Endodermal cell (in vitro differentiated cells): ENCODE measurements at places on chromosomes 1 and 21. TPM values are rescaled to one million over a fixed set of nuclear protein-coding genes. Genes with fewer than 3 reads are reported as not detected.

DNA sequence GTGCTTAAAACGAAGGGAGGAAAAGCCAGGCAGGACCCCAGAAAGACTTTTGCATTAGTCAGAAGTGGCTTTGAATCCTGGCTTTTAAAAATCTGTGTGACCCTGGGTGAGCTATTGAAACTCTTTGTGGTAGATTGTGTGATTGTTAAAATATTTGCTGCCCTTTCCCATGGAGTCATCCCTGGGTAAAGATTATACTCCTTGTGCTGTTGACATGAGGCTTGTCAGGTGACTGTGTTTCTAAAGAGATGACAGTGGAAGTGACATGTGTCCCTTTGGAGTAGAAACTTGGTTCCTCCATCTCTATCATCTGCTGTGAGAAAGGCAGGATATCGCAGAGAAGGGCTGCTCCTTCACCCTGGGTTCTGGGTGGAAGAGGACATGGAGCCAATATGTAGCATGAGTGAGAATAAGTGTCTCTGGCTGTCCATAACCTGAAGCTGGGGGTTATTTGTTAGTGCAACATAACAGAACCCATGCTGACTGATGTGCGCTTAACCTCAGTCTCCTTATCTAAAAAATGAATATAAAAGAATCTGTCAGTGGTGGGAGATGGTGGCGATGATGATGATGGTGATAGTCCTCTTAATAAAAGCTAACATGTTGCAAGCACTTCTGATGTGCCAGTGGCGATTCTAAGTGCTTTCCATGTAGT lies 187.6 kb downstream of the RHOU start:
- DNase-seq: no peak

- DNase-seq: no peak
These were observed 300.0 kb upstream of the DEPDC1 start for GRCh38 chr1:68796888-68797287.

DNA sequence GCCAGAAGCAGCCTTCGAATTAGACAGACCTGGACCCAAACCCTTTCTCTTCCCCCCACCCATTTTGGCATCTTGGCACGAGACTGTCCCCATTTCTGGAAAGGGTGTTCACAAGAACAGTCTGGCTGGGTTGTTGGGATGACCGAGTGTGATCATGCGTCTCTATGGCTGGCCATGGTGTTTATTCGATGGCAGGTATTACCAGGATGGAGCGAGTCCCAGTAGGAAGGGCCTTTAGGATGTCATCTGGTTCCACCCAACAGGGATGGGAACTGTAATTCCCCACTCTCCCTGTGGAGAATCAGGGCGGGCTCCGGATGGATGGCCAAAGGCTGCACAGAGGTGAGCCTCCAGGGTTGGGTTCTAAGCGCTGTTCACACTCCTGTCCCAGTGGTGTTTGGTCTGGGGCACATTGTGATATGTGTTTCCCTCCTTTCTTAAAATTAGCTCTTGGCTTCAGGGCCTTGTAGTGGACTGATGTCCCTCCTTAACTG lies 33.4 kb upstream of the ATP5PO start:
- DNase-seq: peak; percentile 42

- peak; percentile 92 for DNase-seq
These were observed 2.5 kb upstream of the SAMD11 start for GRCh38 chr1:921011-921837.

DNA sequence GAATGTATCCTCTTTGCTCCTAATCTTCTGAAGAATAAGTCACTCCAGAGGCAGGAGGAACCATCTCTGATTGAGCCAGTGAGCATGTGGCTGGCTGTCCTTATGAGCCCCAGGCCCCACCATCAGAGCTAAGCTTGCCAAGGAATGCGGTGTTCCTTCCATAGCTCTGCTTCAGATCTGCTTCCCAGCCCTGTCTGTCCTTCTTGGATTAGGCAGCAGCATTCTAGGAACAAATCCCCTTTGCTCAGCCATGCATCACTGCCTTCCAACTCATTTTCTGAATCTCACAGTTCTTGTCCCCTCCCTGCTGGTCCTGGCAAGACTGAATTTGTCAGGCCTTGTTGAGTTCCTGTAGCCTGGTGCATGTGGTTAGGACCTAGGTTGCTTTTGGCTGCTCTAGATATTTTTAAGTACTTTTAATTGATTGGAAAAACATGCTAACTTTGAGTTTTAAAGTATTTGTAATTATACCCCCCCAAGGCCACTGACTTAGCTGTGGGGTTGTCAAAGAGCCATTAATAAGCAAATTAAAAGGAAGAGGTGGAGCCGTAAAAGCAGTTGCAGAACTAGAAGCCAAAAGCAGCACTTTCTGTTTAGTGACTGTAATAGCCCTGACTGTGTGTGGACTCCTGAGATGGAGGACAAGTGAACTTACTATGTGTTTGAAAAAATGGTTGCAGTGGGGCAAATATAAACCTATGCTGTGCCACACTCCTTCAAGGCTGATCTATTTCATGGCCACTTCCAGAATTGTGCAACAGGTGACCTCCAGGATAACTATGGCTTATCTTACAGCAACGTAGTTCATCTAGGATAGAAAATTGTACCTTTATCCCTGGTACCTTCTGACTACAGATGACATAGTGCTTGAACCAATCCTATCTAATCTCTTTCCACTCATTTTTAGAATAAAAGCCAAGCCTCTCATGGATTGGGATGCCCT lies 61.3 kb upstream of the BACH1 start:
- DNase-seq: no peak

GRCh38 chr21:45019887-45020537 lies 54.4 kb upstream of the ADARB1 start:
- DNase-seq: no peak

DNA sequence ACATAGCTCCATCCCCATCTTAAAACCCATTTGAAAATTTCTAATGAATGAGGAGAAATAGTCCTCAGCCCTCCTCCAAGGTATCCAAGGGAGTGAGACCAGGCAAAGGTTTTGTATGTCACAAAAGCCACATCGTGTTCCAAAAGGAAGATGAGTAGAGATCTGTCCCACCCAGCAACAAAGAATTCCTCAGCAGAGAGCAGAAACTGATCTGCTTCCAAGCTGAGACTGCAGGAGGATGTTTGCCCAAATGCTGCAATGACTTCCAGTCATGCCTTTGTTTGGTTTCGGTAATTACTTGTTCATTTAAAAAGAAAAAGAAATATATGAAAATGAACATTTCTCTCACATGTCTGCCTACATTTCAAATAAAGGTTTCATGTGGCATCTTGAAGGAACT lies 186.9 kb downstream of the SETD4 start:
- no peak for DNase-seq

DNA sequence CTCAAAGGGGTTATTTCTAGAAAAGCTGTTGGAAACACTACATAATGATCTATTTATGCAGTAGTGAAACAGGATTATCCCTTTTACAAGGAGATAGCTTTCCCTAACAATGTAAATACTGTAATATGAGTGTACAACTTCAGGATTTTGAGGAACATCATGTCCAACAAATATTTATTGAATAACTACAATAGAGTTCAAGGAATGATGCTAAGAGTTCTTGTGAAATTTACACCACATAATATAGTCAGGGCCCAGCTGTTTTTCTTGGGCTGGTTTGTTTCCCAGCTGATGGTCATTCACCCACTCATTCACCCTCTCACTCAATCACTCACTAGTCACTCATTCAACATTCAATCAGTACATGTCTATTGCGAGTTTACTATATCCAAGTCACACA lies 12.3 kb upstream of the LYPLAL1 start:
- DNase-seq: no peak

- DNase-seq: no peak
These were observed 260.6 kb upstream of the DUSP10 start for GRCh38 chr1:222002503-222002902.

DNA sequence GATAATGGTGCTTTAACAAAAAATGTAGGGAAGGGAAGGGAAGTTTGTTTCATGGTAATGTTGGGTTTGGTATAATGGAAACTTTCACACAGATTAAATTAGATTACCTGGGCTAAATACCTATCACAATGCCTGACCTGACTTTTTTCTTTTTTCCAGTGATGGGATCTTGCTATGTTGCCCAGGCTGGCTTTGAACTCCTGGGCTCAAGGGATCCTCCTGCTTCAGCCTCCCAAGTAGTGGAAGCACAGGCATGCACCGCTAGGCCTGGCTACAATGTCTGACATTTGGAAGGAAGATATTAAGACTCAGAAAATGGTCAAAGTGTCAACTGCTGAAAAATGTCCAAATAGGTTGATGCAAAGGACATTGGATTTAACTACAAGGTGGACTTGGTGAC lies 67.4 kb downstream of the KCNK1 start:
- no peak for DNase-seq

DNA sequence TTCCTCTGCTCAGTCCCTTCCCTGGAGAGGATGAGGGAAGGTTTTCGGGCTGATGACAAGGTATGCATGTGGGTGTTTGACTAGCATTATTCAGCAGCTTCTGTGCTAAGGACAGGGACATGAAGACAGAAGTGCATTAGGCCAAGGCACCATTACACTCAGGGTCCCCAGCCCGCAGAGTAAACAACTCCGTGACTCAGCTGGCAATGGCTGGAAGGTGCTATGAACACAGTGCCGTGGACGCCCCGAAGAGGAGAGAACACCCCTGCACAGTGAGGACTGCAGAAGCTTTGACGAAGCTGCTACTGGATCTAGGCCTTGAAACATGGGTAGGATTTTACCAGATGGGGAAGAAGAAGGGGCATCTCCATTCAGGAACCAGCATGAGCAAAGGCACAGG lies 13.7 kb upstream of the EPS8L3 start:
- no peak for DNase-seq

DNA sequence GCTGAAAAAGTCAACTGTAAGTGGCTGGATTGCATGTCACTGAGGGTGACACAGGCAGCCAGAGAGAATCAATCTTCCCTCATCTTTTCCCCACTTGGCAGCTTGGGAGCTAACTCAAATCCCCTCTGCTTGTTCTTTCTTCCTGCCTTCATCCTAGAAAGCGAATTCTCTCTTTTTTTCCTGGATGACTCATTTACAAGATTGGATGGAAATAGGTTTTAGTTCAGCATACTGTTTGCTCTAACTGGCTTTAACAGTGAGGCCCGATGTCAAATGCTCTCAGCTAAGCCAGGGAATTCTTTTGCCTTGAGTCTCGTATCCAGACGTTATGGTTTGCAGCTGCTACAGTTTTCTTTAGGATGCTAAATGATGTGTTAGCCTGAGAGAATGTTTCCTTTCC lies 72.7 kb downstream of the HUNK start:
- no peak for DNase-seq

- DNase-seq: no peak
These were observed 26.4 kb upstream of the SMYD3 start for GRCh38 chr1:246533371-246533905.

DNA sequence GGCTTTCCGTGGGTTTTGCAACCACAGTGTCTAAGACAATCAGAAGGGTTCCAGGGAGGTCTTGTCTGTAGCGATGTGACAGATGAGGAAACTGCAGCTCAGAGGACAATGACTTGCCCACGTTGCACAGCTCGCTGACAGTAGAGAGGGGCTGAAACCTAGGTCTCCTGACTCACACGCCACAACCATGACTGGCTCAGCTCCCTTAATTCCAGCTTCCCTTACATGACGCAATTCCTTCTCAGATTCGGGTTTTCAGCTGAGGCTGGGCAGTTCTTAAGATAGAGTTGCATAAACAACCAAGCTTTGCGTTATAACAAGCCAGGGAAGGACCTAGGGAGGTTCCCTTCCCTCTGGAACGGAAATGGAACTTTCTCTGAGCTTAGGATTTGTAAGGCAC lies 36.3 kb downstream of the DHCR24 start:
- DNase-seq: no peak

Gene RORC
- total RNA-seq: not detected in 3 replicates

Gene WLS
- 115 to 126 TPM (median 117 TPM) in 3 replicates for total RNA-seq

Gene CFHR5
- not detected in 2 replicates for total RNA-seq

Gene CDC14A
- total RNA-seq: 14.0 and 17.6 TPM in 2 replicates

Gene OMA1
- total RNA-seq: 8.9 to 23.4 TPM (median 18.4 TPM) in 3 replicates

Gene DNALI1
- total RNA-seq: 26.7 and 31.5 TPM in 2 replicates

Gene MAP3K7CL
- total RNA-seq: not detected in 3 replicates

Gene FCRL1
- total RNA-seq: not detected in 3 replicates
